ENCODE measurements at places on chromosomes 4 and X. TPM values are rescaled to one million over a fixed set of nuclear protein-coding genes. Genes with fewer than 3 reads are reported as not detected.

DNA sequence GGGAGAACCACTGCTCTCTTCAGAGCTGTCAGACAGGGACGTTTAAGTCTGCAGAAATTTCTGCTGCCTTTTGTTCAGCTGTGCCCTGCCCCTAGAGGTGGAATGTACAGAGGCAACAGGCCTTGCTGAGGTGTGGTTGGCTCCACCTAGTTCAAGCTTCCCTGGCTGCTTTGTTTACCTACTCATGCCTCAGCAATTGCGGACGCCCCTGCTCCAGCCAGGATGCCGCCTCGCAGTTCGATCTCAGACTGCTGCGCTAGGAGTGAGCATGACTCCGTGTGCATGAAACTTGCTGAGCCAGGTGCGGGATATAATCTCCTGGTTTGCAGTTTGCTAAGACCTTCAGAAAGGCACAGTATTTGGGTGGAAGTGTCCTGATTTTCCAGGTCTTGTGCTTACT lies 70.9 kb downstream of the MAGEB5 start:
- H3K4me1 ChIP-seq = no peaks in the 10 kb centered on the region
- no peak overlapping the region for H3K27ac ChIP-seq
- H3K4me3 ChIP-seq = no peak overlapping the region
- no peaks in the 10 kb centered on the region for H3K36me3 ChIP-seq
- no peak for DNase-seq
- no peaks in the 10 kb centered on the region for H3K27me3 ChIP-seq

DNA sequence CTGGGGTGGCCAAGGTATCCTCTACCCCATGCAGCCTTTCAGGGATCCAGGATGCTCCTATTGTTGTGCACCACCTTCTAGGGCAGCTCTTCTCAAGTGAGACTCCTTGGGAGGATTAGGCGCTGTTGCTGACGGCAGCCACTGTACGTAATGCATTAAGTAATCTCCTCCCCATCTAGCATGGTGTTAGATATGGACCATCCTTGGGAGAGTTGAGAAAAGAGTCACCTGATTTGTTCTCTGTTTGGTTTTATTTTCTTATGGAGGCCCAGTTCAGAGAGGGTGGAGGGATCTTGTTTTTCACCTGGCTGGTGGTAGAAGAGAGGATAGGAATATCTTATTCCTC lies 46.4 kb downstream of the GYG2 start:
- H3K4me3 ChIP-seq = no peak overlapping the region
- DNase-seq = no peak
- no peaks in the 10 kb centered on the region for H3K36me3 ChIP-seq
- H3K4me1 ChIP-seq = no peaks in the 10 kb centered on the region

GRCh38 chrX:133771086-133771646 lies 214.2 kb downstream of the GPC3 start:
- no peaks in the 10 kb centered on the region for H3K4me1 ChIP-seq
- no peak overlapping the region for H3K4me3 ChIP-seq
- no peak overlapping the region for H3K27ac ChIP-seq
- H3K27me3 ChIP-seq = no peaks in the 10 kb centered on the region
- H3K36me3 ChIP-seq = no peaks in the 10 kb centered on the region

DNA sequence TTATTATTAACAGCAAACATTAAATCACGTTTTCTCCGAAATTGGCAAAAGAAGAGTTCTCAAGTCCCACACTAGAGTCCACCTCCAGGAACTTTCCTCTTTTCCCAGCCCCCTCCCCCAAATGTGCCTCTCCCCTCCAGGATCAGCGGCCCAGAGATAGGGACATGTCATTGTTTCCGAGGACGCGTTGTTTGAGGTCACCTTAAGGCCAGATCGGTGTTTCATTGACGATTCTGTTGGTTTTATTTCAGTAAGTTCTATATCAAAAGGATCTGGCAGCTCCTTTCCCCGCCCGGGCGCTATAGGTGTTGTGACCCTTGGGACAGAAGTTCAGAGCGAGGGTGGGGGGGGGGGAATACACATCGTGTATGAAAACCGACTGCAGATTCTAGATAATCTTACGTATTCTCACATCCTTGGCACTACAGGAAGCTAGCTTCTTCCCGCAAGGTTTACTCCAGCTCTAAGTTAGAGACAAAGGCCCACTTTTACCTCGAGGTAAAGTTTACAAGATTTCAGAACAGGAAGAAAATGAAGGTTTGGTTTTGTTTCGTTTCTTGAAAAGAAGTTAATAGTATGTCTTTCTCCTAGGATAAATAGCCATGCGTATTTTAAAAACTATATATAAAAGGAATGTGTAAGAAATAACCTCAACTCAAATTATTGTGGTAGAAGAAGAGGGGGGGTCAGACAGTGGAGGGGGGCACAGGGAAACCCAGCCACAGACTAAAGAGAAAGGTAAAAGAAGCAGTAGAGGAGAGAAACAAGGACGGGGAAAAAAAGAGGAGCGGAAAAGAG lies 739 bp upstream of the MSX1 start:
- H3K4me3 ChIP-seq = peak overlapping the region; percentile 59
- H3K4me1 ChIP-seq = peaks cover 4% of the 10 kb centered on the region
- no peaks in the 10 kb centered on the region for H3K27me3 ChIP-seq
- DNase-seq = no peak
- peaks cover 2% of the 10 kb centered on the region for H3K36me3 ChIP-seq

GRCh38 chr4:56662782-56663468 lies 18.2 kb downstream of the HOPX start:
- no peaks in the 10 kb centered on the region for H3K36me3 ChIP-seq
- no peak for DNase-seq
- no peak overlapping the region for H3K4me3 ChIP-seq
- no peak overlapping the region for H3K27ac ChIP-seq
- H3K27me3 ChIP-seq = peaks cover 14% of the 10 kb centered on the region

GRCh38 chr4:128649575-128650205 lies 159.8 kb upstream of the JADE1 start:
- no peak for DNase-seq
- H3K36me3 ChIP-seq = no peaks in the 10 kb centered on the region
- H3K27me3 ChIP-seq = no peaks in the 10 kb centered on the region
- H3K27ac ChIP-seq = no peak overlapping the region

The GPR78 gene
- total RNA-seq = not detected
